Posterior cingulate gyrus (tissue), 11 donors: ENCODE measurements at places on chromosomes 11 and 22.

- DNase-seq = no peak
These were observed 28.6 kb downstream of the TECTA start for GRCh38 chr11:121129362-121130340.

DNA sequence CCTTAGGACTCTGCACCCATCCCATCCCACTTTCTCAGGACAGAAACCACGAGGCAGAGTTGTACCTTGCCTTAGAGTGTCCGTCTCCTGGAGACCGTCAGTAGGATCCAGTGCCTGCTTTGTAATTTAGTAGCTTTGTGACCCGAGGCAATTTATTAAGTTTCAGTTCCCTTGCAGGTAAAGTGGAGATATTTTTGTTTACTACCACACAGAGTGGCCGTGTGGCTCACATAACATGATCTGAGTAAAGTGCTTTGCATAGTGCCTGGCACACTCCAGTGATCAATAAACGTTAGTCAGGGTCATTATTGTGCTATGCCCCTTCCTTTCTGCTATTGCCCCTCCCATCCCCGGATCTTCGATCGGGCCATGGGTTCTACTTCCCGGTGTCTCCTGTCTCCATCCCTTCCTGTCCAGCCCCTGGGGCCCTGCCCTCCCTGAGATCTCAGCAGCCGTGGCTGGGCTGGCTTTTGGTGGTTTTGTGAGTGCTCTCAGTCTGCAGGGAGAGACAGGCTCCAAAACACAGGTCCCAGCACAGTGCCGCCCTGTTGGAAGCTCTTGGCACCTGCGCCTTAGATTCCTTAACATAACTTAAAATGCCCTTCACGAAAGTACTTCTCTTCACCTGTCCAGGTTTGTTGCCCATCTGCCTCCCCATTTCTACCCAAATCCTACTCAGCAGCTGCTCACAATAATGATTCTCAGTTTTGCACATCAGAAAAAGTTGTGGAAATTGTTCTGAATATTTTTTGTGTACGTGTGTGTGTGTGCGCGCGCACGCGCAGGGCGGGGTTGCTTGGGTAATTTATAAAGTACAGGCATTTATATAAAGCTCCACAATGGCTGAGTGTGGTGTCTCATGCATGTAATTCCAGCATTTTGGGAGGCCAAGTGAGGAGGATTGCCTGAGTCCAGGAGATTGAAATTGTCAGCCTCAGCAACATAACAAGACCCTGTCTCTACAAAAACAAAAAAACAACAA, 753.7 kb downstream of the NTM start:
- DNase-seq = no peak

GRCh38 chr22:35231585-35232084, 25.7 kb upstream of the HMGXB4 start:
- DNase-seq = peak; percentile 47

- no peak for DNase-seq
These were observed 5.8 kb downstream of the CD44 start for GRCh38 chr11:35144806-35145205.

DNA sequence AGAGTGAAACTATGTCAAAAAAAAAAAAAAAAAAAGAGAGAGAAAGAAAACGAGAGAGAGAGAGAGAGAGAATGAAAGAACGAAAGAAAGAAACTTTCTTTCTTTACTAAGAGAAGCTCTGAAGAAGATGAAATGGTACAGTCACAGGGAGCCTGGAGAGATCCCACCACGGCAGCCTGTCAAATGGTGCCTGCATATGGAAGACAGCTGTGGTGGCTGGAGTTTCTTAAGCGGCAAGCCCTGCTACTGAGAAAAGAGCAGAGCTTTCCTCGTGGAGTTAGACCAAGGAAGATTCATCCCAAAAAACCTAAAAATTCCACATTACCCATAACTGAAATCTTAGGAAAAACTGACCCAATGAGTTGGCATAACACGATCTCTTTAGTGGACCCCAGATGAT, 66.7 kb downstream of the MICAL3 start:
- DNase-seq = no peak

DNA sequence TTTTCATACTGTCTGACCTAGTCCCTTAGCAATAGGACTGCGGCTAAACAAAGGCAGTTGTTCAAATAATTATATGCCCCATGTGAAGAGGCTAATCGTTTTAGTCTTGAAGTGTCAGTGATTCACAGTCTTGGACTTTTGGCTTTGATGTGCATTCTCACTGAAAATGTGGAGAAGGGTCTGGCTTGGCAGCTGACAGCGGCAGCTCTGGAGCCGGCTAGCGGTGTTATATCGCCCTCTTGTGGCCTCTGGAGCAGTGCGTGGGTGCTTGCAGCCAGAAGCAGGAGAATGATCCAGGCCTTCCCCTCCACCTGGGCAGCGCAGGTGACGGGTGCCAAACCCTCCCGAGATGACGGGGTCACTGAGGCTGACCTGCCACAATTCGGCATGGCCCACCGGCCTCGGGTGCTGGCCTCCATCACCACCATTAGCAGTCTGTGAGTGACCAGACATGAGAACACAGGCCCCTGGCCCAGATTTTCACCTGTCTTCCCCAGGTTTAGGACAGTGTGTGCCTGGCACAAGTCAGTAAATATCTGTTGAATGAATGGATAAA, 90.3 kb upstream of the PITPNB start:
- DNase-seq = peak; percentile 83

DNA sequence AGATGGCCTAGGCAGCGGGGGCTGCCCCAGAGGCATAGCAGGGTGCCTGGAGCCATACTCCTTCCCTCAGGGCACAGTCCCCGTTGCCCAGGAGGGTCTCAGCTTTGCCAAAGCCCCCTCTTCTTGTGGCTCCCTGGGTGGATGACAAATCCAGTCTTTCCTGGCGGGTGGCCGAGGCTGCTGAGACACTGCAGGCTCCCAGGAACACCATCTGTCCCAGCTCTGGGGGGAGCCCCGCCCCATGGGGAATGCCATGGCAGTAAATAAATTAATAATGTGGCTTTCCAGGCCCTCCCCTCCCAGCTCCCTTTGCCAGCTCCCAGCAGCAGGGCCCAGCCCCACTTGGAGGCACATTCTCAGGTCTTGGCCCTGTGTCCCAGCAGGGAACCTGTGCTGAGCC, 45.0 kb downstream of the PDE2A start:
- peak; percentile 72 for DNase-seq

DNA sequence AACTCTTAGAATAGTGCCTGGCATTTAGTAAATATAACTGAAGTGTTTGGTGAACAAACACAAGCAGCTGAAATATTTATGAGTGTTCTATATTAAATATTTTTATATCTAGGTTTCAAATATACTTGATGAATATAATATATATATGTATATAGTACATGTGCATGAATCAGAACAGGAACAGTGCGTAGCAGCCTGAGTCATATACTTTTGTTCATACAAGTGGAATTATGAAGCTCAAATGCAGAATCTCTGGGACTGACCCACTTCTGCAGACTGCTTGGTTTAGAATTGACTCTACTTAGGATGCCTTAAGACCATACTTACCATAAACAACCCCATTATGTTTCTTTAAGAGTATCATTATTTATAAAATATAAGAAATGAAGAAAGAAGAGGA, 997.8 kb upstream of the RAG2 start:
- DNase-seq = no peak

DNA sequence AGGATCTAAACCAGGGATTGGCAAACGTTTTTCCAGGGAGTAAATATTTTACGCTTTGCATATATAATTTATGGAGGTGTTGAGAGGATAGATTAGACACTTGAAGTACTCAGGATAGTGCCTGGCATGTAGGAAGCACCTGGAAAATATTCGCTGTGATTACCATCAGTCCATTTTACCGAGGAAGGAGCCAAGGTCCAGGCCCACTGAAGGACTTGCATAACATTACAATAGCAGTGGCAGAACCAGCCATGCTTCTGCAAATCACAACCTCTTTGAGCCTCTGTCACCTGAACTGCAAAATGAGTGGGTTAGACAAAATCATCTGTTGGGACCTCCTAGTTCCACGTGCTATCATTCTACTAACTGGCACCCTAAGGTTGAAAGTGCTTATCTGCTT, 5.4 kb downstream of the FUT4 start:
- DNase-seq = no peak

- DNase-seq = no peak
These were observed 318.6 kb upstream of the B3GAT1 start for GRCh38 chr11:134730561-134731212.

DNA sequence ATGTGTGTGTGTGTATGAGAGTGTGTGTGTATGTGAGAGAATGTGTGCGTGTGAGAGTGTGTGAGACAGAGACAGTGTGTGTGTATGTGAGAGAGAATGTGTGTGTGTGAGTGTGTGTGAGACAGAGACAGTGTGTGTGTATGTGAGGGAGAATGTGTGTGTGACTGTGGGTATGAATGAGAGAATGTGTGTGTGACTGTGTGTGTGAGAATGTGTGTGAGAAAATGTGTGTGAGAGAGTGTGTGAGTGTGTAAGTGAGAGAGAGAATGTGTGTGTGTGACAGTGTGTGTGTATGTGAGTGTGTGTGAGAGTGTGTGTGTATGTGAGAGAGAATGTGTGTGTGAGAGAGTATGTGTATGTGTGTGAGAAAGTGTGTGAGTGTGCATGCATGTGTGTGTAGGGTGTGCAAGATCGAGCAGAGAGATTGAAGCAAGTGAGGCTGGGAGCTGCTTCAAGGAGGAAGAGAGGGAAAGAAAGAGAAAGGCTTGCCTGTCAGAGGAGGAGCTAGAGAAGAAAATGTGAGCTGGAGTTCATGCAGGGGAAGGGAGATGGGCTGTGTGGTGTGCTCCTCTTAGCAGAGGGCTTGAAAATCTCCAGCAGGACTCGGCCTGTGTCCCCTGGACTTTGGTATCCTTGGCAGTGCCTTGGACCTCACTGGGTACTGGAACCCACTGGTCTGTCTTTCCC, 27.7 kb upstream of the TP53I11 start:
- peak; percentile 1 for DNase-seq

GRCh38 chr22:22394591-22394990, 114.0 kb downstream of the ZNF280B start:
- DNase-seq = no peak

GRCh38 chr11:2248762-2249161, 21.6 kb downstream of the ASCL2 start:
- DNase-seq = no peak

GRCh38 chr11:110182886-110183285, 89.7 kb downstream of the ZC3H12C start:
- no peak for DNase-seq

GRCh38 chr11:94960488-94960887, 12.9 kb downstream of the CWC15 start:
- no peak for DNase-seq

- DNase-seq = no peak
These were observed at the start of gene ISX for GRCh38 chr22:35065796-35066218. Gene ISX, plus strand, starts transcription at chr22:35066158. Its CDS starts 930 bp downstream, at chr22:35067088.

GRCh38 chr11:132064987-132065620, 694.7 kb downstream of the NTM start:
- DNase-seq = no peak

- no peak for DNase-seq
These were observed 36.4 kb downstream of the SLC22A12 start for GRCh38 chr11:64627371-64627770.

DNA sequence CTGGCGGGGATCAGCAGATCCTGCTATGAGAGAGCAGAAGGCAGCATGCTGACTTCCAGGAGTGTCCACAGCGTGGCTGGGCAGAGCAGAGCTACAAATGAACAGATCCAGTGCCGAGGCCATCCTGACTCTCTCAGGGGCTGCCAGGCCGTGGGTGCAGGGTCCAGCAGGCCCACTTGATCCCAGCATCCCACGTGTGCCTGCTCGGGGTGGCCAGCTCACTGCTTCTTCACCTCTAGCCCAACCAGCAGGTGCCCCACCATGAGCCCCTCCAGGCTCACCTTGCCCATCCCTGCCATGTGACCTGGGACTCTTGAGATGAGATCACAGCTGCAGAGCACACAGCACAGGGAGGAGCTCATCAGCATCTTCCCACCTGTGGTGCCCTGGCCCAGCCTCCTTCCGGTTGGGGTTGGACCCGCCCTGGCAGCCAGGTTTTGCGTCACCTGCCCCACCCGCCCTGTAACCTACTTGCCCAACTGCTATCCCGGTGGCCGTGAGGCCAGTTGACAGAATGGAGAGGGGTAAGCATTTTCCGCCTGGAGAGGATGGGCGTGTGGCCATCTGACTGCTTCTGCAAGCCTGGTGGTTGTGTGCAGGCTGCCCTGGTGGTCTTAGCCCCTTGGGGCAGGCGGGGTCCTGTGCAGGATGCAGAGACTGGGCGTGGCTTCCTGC, 11.0 kb downstream of the TANGO2 start:
- DNase-seq = no peak

- no peak for DNase-seq
These were observed 87.1 kb upstream of the OPCML start for GRCh38 chr11:133619397-133619796.

DNA sequence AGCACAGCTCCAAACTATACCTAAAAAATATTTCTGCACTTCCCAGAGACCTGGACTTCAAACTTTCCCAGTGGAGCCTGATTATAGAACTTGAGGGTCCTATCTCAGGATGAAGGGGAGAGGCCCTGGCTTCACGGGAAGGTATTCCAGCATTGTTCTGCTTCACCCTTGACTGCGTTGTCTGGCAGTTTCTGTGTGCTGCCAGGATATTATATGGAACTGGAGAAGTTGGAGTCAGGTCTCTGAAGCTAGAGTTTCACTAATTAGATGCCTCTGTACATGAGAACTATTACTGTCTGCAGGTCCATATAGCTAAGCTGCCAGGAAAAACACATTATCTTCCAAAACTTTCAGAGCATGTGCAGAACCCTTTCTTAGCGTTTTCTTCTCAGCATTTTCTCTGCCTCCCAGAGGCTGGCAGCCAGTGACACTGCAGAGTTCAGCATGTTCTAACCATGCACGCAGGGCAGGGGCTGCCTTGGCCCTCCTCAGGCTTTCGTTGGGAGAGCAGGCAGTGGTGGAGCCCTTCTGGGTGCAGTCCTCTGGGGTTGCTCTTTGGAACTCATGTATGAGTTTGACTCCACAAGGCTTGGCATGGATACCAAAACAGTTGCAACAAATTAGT, 99.3 kb downstream of the CWC15 start:
- DNase-seq = no peak

GRCh38 chr11:2475136-2475918, 30.5 kb downstream of the KCNQ1 start:
- no peak for DNase-seq
